ENCODE measurements at places on chromosomes 11 and 22.
A peak's percentile ranks its signal among the peaks of the same experiment; 100 is the strongest.

GRCh38 chr11:1870326-1870696 lies 17.4 kb downstream of the LSP1 start:
- DNase-seq, result no peak

GRCh38 chr11:117092951-117093590 lies 5.2 kb downstream of the SIK3 start:
- no peak for DNase-seq

DNA sequence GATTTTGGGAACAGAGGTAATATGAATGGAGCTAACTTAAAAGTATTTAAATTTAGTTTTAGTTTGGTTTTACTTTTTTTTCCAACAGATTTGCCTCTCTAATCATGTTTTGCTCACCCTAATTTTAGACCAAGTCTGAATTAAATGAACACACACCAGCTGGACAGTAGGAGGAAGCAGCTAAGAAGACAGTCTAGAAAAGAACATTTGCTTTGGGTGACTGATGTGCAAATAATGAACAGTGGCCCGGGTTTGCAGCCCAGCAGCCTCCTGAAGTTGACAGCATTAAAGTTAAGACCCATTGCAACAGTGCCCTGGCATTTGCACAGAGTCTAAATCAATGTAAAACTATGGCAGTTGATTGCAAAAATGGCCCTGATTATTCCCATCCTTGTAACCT lies 66.4 kb upstream of the SORL1 start:
- DNase-seq, result no peak

DNA sequence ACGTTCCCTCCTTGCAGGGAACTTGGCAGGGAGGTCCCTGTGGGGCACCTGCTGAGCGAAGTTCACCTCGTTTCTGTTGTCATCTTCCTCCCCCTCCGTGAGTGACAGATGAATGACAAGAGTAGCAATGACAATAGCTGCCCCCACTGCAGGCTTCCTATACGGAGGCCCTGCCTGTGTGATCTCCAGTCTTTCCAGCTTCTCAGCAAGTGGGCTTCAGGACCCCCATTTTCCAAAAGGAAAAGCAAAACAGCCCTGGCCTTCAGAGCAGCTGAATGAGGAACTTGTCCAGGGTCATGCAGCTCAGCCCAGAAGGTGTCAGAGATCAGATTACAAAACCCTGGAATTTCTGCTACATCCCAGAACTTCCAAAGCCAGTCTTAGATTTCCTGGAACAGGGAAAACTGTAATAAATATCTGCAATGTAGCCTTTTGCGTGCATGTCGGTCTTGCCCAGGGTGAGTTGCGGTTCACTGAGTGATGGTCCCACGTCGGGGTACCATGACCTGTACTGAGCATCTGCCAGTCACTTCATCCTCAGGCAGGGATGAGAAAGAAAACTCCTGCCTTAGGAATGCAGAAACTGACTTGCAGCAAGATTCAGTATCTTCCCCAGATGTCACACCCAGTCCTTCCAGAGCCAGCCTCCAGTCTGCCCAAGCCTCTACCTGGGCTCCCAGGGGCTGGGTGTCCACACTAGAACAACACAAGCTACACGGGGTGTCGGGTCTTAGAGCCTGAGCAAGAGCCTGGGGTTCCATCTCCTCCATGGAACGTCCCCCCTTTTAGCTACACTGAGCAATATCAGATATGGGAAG lies 1457.0 kb downstream of the BRD1 start:
- DNase-seq, result no peak

- no peak for DNase-seq
Observed at GRCh38 chr11:126607374-126607773, 251.9 kb downstream of the ST3GAL4 start.

- DNase-seq, result no peak
Observed at GRCh38 chr11:116275635-116276034, 497.2 kb downstream of the BUD13 start.

- DNase-seq, result no peak
Observed at GRCh38 chr11:118979434-118979833, 7.9 kb downstream of the FOXR1 start.

DNA sequence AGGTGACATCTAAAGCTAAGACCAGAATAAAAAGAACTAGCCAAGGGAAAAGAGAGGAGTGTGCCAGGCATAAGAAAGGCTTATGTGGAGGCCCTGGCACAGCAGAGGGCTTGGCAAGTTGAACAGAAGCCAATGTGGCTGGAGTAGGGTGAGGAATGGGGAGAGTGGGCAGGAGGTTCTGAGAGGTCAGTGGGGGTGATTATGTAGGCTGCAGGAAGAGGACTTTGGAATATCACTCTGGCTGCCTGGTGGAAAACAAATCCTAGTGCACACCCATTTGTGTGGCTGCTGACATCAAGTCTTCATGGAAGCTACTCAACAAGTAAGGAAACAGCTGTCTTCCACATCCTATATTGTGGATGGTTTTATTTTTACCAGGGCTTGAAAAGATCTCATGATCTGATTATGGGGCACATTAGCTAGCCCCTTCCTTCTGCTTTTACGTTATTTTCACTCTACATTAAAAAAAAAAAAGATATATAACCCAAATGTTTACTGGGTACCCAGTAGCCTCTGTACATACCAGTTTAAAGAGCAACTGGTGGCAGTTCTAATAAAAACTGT lies 3.4 kb downstream of the MRPL16 start:
- DNase-seq, result no peak

DNA sequence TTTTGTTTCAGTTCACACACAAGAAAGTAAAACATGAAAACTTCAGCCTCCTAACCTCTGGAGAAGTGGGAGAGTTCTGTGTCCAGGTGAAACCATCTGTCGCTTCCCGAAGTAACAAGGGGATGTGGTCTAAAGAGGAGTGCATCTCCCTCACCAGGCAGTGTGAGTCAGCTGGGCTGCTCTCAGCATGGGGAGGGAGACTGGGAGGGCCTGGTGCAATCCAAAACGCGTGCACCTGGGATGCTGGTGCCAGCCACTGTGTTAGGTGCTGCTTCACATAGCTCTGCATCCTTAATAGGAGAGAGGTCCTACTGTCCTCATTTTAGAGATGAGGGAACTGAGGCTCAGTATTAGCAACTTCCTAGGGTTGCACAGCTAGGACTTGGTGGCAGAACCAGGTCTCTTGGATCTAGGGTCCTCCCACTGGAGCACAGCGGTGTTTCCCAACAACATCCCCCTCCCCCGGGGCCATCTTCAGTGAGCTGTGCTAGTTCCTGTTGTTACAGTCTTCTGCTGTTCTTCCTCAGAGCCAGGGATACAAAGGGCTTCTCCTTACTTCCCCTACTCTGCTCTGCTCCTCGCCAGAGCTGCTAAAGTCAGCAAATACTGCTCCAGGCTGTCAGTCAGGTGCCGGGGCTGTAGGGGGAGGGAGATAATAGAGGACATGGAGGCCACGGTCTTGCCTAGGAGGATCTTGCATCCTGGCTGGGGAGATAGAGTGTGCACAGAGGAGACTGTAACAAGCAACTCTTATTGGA lies 8.0 kb downstream of the IL10RA start:
- DNase-seq, result no peak

GRCh38 chr22:28171115-28171514 lies 252.1 kb upstream of the PITPNB start:
- no peak for DNase-seq

DNA sequence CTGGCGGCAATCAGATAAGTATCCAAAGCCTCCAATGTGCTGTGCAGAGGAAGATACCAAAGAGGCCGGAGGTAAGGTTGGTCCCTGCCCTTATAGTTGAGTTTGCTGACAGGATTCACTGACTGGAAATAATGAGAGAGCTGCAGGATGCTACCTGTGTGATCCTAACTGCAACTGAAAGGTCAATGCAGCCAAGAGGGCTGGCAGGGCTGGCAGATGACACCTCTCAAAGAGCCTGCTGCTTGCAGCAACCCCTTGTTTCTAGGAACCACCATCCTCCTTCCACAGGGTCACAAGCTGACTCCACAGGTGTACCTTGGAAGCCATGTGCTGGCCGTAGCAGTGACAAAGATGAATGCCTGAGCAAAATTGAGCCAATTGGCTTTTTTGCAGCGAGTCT lies 348.1 kb downstream of the DDX10 start:
- DNase-seq, result no peak

- DNase-seq, result no peak
Observed at GRCh38 chr11:63840356-63841060, 1.6 kb downstream of the MARK2 start.

- DNase-seq, result no peak
Observed at GRCh38 chr11:119359365-119360214, 13.1 kb upstream of the MFRP start.

GRCh38 chr11:324156-324555 lies 3.5 kb upstream of the IFITM3 start:
- peak; percentile 54 for DNase-seq

GRCh38 chr22:42699976-42700352 lies 20.7 kb downstream of the A4GALT start:
- DNase-seq, result no peak

GRCh38 chr11:44324749-44325525 lies 15.0 kb upstream of the ALX4 start:
- DNase-seq, result no peak

DNA sequence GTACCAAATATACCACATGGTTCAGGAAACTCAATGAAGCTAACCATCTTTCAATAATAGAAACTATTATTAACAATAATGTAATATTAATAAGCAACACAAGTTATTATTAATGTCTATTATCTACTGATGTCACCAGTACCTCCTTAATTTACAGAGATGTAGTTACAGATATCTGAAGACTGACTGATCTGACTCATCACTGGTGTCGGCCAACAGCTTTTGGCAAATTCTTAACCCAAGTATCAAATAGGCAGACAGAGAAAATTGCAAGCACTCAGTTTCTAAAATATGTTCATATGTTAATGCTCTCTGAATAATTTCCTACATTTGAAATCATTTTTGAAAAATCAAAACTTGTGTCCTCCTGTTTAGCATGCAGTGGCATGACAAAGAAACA lies 100.4 kb upstream of the DDI1 start:
- DNase-seq, result no peak

GRCh38 chr11:15801616-15802015 lies 554.7 kb downstream of the SOX6 start:
- DNase-seq, result no peak

GRCh38 chr11:70541176-70541575 lies 142.8 kb downstream of the CTTN start:
- peak; percentile 64 for DNase-seq

GRCh38 chr22:37641561-37641949 lies 2.1 kb downstream of the SH3BP1 start:
- DNase-seq, result no peak

DNA sequence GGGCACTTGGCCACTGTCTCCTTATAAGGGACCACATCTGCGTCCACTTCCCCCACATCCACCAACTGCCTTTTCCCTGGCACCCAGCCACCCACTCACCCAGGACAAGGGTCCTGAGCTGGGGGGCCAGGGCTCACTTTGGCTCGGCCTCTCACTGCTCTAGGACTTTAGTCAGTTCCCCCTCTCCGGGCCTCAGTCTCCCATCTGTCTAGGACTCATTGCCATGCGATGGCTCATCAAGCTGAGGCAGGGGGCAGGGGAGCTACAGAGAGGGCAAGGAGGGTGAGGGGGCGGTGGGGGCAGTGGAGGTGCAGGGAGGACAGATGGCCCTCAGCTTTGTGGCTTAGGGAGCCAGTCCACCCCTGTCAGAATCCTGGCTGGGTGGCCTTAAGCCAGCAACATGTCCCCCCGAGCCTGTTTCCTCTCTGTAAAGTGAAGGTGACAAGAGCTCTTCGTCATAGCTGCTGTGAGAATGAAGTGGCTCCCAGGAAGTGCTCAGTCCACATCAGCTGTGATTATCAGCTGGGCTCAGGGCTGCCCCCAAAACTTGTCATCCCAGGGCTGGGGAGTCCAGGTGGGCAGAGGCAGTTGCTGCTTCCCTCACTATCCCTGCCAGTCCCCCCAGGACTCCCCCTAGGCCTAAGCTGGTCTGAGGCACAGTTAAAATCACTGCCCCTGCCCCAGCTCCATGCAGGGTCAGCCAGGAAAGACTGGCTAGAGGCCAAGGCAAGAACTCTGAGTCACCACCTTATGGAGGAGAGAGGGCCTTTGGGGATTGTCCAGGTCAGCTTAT lies 14.9 kb downstream of the RAC2 start:
- DNase-seq, result no peak

- DNase-seq, result no peak
Observed at GRCh38 chr22:17931400-17931825, 92.9 kb downstream of the MICAL3 start.
